Gastroesophageal sphincter (tissue), 4 donors: ENCODE measurements at places on chromosomes 7 and 10.

- ATAC-seq, result peak; percentile 99
Observed at GRCh38 chr7:80918909-80919721, at the start of gene SEMA3C. TSS of gene SEMA3C (minus strand) at chr7:80919051. CDS start at chr7:80916781, 2,270 bp downstream.

GRCh38 chr10:84177541-84178141, 4.0 kb downstream of the GPR15LG start:
- no peak for ATAC-seq

- no peak for ATAC-seq
Observed at GRCh38 chr7:85914437-85914836, 727.6 kb upstream of the SEMA3D start.

- no peak for ATAC-seq
Observed at GRCh38 chr10:93248583-93249227, 175.0 kb downstream of the CYP26A1 start.

GRCh38 chr7:144787127-144787526, 48.7 kb downstream of the TPK1 start:
- ATAC-seq, result no peak

- no peak for ATAC-seq
Observed at GRCh38 chr10:48996-49395, at the start of gene TUBB8. TSS of gene TUBB8 (minus strand) at chr10:49296. CDS start at chr10:49238, 58 bp downstream.

GRCh38 chr10:22341926-22342196, 3.4 kb upstream of the SPAG6 start:
- ATAC-seq, result no peak
